ENCODE measurements at places on chromosomes 1 and 21.
A peak's percentile ranks its signal among the peaks of the same experiment; 100 is the strongest.

GRCh38 chr1:7971024-7971423 is 9.5 kb downstream of the PARK7 start:
- DNase-seq = no peak

- peak; percentile 95 for DNase-seq
Measured at GRCh38 chr1:28505406-28506187, at the start of gene RCC1. Gene RCC1, plus strand, starts transcription at chr1:28506043. Its CDS starts 23,824 bp downstream, at chr1:28529867.

- DNase-seq = no peak
Measured at GRCh38 chr1:202214089-202214843, 20.7 kb downstream of the LGR6 start.

GRCh38 chr1:179793281-179793680 is 50.2 kb downstream of the FAM163A start:
- DNase-seq = no peak

DNA sequence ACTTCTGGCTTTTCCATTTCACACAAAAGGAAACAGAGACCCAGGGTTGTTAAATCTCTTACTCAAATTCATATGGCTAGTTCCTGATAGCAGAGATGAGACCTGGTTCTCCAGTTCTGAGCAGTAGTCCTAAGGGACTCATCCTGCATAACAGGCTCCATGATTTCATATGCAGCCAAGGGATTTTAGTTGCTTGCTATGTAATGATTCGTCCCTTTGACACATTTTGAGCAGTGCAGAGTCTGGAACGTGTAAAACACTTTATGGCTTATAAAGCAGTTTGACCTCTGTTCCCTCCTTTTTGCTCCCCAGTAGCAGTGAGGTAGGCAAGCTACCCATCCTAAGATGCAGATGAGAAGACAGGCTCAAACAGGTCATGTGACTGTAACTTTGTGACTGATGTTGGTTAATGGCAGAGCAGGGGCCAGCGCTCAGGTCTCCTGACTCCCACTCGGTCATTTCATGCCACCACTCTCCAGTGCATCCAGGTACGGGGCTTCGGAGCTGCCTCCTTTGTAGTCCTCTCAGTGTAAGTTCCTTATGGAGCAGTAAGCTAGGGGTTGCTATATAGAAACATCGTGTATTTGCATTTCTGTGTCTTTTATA is 24.2 kb downstream of the CC2D1B start:
- DNase-seq = no peak

Data from hippocampal formation (tissue), 2 donors.